ENCODE measurements at places on chromosomes 7 and 10. TPM values are rescaled to one million over a fixed set of nuclear protein-coding genes. Genes with fewer than 3 reads are reported as not detected.
A peak's percentile ranks its signal among the peaks of the same experiment; 100 is the strongest.

DNA sequence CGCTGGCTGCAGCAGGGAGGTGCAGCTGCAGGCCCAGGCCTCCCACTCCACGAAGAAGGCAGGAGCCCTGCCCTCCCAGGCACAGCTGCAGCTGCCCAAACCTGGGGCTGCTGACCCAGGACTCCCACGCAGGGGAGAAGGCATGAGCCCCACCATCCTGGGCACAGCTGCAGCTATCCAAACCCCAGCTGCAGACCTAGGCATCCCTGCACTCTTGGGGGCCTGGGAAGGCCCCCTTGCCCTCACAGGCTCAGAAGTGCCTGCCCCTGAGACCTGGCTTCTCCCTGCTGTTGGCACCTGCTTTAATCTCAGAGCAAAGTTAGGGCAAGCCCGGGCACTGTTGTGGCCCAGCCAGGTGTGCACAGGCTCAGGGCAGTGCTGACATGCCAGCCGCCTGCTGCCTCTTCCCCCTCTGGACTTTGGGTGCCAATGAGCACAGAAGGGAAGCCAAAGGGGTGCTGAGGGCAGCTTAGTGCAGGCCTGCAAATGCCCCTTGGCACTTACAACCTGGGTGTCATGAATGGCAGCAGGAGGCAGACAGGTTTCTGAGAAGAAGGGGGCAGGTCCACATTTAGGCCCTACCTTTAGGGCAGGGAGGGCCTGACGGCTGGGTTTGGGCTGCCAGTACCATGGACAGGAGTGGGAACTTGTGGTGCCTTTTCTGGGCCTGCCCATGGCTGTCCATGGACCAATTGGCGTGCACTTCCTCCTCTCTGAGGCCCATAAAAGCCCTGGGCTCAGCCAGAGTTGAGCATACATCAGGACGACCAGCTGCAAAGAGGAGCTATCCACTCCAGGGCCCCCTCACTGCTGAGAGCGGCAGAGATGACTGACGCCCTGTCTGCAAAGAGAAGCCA, 31.1 kb downstream of the CRTAC1 start:
- DNase-seq = no peak

- no peak for DNase-seq
These were observed 2.9 kb downstream of the NPC1L1 start for GRCh38 chr7:44538093-44538797.

VDAC2 gene
- 364 TPM for total RNA-seq

TMEM213 gene
- not detected for total RNA-seq

- no peak for DNase-seq
These were observed 89.3 kb downstream of the NPSR1 start for GRCh38 chr7:34747176-34747781.

- DNase-seq = no peak
These were observed 48.1 kb upstream of the GLCCI1 start for GRCh38 chr7:7920481-7920880.

GRCh38 chr10:42623929-42624328, 14.4 kb downstream of the ZNF33B start:
- no peak for DNase-seq

CDC14C gene
- total RNA-seq = not detected

DNA sequence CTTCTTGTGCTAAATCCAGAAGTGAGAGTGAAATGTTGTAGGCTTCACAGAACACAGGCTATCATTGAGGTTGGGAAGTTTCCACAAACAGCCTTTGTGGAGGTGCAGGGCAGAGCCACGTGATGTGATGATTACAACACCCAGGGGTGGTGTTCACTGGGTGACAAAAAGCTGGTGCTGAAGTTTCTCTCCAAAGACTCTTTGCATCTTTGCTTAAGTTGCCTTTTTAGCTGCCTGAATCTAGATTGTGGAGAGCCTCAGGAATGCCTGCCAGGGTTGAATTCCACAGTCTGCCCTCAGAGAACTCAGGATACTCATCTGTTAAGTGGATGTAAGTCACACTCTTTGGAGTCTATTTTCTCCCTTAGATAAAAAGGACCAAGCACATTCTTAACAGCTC, 56.3 kb downstream of the PLXNA4 start:
- DNase-seq = no peak

- peak; percentile 63 for DNase-seq
These were observed 26.4 kb downstream of the AP5Z1 start for GRCh38 chr7:4801839-4802231.

GRCh38 chr7:149466364-149466763, 5.5 kb upstream of the ZNF777 start:
- DNase-seq = no peak

DNA sequence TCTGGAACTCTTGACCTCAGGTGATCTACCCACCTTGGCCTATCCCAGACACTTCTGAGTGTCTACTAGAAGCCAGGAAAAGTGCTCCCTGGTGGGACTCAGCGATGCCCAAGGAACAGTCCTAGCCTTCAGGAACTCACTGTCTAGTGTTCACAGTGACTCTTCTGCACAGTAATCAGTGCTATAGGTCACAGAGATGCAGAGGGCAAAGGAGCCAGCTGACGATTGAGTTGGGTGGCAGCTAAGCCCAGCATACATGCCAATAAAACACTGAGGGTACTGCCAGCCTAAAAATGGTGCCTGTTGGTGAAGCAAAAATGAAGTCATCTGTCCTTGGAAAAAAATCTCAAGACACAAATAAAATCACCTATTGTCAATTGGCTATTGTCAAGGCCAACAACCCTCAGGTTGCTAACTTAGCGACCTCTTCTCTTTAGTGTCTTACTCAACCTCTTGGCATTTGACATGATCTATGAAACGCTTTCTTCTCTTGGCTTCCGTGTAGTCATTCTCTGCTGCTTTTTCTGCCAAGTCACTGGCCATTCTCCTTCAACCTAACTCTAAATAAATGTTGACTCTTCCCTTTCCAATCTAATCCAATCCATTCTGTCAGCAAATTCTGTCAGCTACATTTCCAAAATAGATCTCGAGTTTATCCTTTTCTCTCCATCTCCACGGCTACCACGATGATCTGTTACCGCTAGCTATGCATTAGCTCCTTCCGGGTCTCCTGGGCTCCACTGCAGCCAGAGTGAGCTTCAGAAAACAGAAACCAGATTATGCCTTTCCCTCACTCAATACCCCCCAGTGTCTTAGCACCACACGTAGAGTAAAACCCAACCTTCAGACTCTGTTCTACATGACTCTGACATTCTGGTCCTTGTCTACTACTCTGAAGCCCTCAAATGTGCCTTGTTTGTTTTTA, 99.2 kb downstream of the ATXN7L1 start:
- DNase-seq = no peak

DNA sequence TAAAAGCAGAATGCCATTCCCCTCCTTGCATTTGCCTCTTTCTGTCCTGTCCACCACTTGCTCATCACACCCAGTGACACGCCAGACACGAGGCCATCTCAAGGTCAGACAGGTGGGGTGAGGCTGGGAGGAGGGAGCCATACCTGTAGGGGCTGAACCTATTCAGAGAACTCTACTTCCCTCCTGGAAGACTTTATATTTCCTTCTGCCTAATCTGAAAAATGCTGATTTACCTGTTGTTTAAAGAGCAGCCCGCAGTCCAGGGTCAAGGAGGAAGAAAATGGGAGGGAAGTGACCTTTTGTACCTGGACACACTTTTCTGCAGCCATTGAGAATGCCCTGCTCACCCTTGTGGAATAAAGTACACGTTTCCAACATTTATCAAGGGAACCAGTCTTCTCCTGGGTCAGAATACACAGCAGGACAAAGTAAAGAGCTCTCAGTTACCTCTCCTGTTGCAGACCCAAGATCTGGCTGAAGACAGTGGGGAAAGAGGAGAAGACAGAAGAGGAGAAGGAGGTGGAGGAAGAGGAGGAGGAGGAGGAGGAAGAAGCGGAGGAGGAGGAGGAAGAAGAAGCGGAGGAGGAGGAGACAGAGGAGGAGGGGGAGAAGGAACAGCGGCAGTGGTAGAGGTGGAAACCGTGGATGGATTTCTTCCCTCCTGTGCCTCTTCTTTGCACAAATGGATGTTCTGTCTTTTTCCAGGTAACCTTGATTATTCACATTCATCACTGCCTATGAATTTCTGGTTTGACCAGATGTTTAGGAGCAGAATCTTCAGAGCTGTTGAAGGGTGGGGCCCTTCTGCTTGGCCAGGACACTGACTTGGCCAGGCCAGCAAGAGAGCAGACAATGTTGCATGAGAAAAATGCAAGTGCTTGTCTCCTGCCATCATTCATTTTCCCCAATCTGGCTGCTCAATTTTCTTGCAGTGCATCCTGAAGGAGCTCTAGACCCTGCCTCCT, 1.2 kb upstream of the BLNK start:
- no peak for DNase-seq

PRTFDC1 gene
- 10.4 TPM for total RNA-seq

- DNase-seq = peak; percentile 32
These were observed 124.8 kb downstream of the PPP1R17 start for GRCh38 chr7:31811650-31812461.

GRCh38 chr10:3122034-3122433, 50.5 kb downstream of the PITRM1 start:
- no peak for DNase-seq

DNA sequence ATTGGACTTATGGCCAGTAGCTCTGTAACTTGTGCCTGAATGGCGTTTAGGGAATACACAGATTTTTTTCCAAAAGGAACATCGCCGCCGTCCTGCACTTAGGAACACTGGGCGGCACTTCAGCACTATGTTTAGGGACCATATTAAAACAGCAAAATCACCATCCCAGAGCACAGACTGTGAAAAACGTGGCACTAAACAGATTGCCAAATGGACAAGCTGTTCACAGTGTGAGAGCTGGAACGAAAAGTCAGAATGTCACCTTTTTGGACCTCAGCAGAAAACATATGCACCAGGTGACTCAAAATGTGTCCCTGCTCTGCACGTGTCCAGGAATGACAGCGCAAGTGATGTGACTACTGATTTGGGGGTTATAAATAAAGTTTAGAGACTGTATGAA, 87.9 kb downstream of the ODAD2 start:
- no peak for DNase-seq

LIPF gene
- not detected for total RNA-seq

- DNase-seq = no peak
These were observed 72.2 kb downstream of the MCU start for GRCh38 chr10:72764151-72764550.

- peak; percentile 45 for DNase-seq
These were observed 28.8 kb upstream of the HECTD2 start for GRCh38 chr10:91381257-91381891.

RASA4B gene
- total RNA-seq = 12.8 TPM

RPEL1 gene
- not detected for total RNA-seq

DNA sequence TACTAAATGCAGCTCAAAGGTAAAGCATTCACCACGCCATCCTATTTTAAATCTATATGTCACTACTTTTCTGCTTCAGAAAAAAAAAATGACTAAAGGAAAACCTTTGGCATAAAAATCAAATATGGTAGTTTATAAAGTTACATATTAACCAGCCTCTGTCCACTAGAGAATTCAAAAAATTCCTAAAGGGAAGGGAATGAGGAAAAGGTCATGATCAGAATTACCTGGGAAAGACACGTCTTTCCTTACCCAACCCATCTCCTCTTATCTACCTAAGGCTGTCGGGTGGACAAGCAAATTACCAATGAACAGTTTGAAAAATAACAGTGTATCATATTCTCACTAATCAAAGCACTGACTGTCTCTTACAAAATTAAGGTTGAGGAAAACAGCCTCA, 100.7 kb upstream of the TMEM106B start:
- no peak for DNase-seq

DNA sequence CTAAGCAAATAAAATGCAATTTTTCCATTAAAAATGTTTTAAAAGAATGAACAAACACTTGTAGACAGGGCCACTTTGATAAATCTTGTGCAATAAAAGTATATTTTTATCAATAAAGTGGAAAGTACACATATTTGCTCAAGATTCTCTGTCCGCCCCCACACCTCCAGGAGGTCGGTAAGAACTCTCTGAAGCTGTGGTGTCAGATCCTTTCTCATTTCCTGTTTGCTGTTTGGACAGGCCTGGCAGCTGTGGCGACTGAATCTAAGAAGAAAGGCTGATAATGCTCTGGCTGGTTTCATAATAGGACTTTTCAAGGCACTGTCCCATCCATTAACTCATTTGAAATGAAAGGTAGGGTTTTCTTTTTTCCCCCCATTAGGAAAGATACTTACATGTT, 15.3 kb upstream of the ASB4 start:
- DNase-seq = no peak

Data from right cardiac atrium (tissue), 5 donors.